ENCODE measurements at places on chromosomes 5 and 9.
A peak's percentile ranks its signal among the peaks of the same experiment; 100 is the strongest.

DNA sequence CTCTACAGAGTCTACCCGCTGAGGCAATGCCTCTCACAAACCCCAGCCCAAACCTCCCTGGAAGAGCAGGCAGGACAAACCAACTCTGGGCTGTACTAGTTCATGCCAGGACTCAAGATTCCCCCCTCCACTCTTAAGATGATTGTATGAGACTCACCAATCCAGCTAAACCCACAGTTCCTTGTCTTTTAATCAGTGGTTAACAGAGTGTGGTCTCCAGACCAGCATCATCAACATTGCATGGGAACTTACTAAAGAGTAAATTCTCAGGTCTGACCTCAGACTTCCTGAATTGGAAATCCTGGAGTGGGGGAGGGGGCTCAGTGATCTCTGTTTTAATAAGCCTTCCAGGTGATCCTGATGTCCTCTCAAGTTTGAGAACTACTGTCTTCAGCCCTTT, 240.9 kb downstream of the GAS1 start:
- DNase-seq, result no peak

- no peak for DNase-seq
Measured at GRCh38 chr5:158979749-158980521, 119.8 kb downstream of the EBF1 start.

DNA sequence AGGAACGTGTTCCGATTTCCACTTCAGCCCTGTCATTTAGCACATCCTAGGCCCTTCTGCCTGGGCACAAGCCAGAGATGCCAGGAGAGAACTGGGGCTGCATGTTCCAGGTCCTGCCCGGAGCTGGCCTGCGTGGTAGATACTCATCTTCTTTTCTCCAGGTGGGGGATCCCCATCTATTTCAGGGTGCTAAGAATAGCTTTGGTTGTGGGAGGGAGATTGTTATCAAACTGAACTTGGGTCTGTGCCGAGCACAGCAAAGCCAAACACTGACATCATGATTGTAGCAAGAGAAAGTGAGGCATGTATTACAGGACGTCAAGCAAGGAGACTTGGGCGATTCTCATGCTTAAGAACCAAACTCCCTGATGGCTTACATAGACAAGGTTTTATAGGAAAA, 18.2 kb downstream of the C9orf153 start:
- DNase-seq, result no peak

DNA sequence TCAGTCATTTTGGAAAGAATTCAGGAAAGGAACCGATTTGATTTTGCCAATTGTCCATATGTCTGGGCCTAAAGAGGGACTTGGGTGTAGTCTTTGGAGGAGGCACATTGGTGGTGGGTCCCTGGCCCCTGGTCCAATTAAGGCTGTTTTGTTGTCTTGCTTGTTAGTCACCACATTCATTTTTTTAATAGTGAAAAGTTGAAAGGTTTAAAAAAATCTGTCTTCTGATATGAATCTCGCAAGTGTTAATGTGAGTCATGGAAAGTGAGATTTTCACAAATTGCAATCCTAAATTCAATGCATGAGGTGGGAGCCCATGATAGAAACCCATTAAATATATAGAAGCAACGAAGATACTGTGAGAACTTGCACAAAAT, 165.9 kb upstream of the OTULINL start:
- no peak for DNase-seq

DNA sequence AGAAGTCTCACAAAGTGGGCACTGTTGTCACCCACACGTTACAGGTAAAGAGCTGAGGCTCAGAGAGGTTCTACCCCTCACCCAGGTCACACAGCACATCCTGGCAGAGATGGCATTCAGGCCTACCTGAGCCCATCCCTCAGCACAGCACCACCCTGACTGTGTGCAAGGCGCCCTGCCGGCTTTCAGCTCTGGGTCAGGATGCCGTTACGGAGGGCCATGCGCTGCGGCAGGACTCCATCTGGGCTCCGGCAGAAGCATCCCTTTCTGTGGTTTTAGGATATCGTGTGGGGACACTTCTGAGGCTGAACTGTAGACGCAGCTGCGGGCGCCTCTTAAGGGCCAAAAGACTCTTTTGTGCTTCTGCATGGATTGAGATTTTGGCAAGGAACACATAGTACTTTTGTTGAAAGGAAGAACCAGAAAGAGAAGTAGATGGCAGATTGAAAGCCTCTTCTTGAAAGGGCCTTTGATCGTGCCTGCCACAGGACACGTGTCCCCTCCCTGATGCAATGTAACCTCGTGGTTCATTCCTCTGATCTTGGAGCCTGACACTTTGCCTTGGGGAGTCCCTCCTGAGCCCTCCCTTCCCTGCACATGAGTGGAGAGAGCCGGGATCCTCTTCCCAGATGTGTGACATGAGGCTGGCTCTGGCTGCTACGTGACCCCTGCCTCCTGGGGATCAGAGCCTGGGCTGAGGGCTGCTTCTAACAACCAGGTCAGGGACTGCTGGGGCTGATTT, 31.3 kb downstream of the USP20 start:
- DNase-seq, result peak; percentile 54

DNA sequence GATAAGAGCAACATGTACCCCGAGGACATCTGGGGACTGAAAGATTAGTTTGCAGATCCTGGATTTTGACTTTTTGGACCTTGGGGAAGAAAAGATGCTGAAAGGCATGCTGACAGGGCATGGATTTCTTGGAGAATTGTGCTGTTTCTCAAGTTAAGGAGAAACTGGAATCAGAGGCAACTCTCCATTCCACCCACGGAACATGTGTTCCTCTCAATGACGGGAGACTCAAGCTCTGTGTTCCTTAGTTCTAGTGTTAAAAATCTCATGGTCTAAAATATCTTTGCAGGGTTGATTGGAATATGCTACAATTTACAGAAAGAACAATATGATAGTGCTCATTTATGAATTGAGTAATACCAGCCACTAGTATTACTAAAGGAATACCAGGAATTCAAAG, 34.4 kb upstream of the CDH12 start:
- no peak for DNase-seq

GRCh38 chr9:34502891-34503290, 19.9 kb downstream of the ENHO start:
- DNase-seq, result no peak

DNA sequence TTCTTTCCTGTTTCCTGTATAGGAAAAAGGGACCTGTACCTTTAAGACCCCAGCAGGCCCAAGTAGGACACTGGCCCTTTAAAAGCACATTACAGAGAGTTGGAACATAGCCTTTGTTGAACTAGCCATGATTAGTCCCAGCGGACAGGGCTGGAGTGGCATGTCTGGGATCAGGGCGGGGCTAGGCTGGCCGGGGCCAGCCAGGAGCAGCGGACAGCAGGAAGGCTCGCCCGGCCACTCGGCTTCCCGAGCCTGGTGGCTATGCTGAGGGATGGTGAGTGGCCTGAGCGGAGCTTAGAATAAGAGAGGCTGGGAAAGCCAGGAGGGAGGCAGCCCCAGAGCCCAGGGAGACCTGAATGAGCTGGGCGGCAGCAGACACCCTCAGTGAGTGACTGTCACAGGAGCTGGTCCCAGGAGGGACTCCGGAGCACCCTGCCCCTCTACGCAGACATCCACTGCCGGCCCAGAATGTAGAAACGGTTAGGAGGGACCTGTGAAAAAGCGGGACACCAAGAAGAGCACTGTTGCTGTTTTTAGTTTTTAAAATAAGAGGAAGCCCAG, 92.1 kb downstream of the DAB2IP start:
- DNase-seq, result no peak

- DNase-seq, result no peak
Measured at GRCh38 chr9:4864234-4864661, 71.5 kb downstream of the RCL1 start.

DNA sequence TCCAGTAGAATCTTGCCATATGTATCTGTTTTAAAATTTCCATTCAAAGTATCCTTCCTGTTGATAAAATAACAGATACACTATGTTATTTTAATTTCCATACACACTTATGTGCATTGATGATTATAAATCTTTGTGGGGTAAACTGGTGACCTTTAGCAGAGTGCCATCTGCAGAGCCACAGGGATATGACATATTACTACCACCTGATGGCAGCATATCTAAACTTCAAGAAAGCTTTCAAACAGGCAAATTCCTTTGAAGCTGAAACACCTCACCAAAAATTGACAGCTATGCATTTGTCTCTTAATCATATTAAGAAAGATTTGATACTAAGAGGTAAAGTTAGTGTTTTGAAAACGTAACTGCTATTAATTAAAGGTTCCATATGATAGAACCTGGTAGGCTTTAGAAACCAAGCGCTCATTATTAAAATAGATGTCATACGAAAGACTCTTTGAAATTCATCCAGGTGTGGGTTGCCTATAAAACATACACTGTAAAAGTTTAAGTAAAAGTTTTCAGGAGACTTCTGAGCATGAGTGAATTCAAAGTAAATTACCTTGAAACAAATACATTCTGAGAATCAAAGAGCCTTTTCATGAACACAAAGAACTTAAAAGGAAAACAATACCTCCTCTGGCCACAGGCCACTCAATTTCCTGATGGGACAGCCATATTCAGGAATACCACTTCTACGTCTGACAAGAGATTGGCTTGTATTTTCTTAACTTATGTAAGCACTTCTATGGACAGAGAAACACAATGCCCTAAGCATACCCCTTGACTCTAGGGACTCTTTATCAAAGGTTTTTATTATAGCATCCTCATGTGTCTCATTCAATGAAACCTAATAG, 93.3 kb downstream of the KIAA0825 start:
- DNase-seq, result peak; percentile 64

DNA sequence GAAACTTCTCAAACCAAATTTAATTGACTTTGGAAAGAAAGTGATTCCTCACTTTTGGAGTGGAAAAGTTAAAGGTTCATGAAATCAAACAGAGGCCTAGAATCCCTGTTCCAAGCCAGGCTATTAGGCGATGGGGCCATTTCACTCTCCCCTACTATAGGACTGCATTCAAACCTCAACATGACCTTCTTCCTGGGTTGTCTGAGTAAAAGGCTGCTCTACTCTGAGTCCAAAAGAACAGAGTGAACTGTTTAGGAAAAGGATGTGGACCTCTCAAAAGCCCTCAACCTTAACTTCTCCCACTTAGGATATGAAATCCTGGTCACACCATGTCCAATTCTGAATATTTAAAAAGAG, 15.8 kb downstream of the C5orf52 start:
- DNase-seq, result no peak

DNA sequence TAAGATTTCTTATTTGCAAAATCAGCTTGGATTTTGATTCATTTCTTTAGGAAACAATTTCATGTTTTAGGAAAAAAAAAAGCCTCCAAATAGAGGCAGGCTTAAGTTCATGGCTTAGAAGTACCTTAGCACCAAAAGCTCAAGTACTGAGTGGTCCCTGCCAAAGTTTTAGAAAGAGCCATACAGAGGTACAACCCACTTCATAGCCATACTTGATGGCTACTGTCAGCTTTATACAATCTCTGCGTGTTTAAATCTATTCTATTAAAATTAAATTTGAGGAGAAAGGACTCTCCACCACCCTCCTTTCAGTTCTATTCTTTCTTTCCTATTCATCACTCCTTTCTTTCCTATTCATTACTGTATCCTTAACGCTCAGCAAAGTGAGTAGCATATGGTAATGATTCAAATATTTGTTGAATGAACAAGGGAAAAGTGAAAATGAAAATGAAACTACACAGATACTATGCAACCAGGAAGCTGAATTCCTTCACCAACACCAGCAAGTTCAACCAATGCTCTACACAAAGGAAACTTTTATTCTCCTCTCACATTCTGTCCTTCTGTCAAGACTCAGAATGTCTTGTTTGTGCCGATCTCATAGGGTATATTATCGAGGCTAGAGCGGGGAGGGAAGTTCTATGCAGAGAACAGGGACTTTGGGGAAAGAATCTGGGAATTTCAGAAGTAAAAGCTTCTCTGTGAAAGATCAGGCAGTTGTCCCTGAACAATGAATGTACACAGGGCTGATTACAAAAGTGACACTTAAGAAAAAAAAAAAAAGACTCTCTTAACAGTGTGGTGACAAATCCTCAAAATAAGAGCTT, 138.6 kb upstream of the SPEF2 start:
- DNase-seq, result peak; percentile 77

GRCh38 chr5:108748401-108749127, 867 bp downstream of the FER start:
- peak; percentile 98 for DNase-seq

DNA sequence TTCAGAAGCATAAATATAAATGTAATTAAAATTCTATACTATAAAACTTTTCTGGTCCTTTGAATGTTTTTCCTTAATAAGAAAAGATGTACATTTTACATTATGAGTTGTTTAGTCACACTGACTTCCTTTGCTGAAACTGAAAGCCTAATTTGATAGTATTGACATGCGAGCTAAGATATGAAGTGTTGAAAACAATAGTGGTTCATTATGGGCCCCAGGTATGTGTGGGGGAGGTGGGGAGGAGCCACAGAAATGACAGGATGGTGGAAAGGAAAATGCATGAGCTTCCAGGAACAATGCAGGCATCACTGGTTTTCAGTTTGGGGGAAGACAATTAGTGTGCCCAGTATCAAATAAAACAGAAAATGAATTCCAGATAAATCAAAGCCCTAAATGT, 35.4 kb upstream of the RLN1 start:
- no peak for DNase-seq

DNA sequence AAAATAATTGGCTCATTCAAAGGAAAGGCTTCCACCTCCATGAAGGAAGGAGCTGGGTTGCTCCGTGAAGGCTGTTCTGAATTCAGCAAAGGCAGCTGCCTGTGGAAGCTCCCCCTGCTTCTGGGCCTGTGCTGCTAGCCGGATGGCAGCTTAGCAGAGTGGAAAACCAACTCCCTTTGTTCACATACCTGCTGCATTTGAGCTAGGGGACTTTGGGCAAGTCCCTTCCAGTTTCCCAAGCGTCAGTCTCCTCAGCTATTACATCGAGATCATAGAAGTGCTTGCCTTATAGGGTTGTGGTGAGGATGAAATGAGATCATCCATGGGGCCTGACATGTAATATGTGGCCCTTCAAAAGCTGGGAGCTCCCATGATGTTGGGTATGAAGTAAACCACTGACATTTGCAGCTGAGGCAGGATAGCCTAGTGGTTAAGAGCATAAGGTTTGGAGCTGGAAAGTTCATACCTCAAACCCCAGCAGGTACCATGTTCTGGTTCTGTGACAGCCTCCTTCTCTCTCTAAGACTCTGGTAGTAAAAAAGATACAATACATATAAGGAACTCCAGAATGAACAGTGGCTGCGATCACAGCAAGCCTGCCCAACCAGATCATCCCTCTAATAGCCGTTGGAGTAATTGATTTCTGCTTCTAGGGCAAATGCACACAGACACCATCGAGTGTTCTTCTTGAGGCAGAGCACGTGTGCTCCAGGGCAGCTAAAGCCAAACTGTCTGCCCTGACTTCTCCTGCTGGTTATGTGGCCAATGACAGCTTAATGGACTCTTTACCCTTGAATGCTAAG, 11.0 kb upstream of the DENND1A start:
- peak; percentile 31 for DNase-seq

- no peak for DNase-seq
Measured at GRCh38 chr5:33072296-33072695, 361.2 kb downstream of the NPR3 start.

- no peak for DNase-seq
Measured at GRCh38 chr5:94903726-94904125, 285.3 kb downstream of the SLF1 start.
